ENCODE measurements at places on chromosomes 6 and 20. TPM values are rescaled to one million over a fixed set of nuclear protein-coding genes. Genes with fewer than 3 reads are reported as not detected.

- no peak for DNase-seq
These were observed 193.1 kb downstream of the ATXN1 start for GRCh38 chr6:16568128-16568527.

- DNase-seq: no peak
These were observed 13.1 kb upstream of the DSN1 start for GRCh38 chr20:36786663-36787062.

- DNase-seq: peak; percentile 50
These were observed 172.0 kb downstream of the MYLK4 start for GRCh38 chr6:2578767-2579166.

DNA sequence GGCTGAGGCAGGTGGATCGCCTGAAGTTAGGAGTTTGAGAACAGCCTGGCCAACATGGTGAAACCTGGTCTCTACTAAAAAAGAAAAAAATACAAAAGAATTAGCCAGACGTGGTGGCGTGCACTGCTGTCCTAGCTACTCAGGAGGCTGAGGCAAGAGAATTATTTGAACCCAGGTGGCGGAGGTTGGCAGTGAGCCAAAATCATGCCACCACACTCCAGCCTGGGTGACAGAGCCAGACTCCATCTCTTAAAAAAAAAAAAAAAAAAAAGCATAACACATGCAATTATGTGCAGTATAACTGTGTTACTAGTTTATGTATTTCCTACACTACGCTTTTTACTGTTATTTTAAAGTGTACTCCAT is 31.9 kb upstream of the FAM135A start:
- no peak for DNase-seq

DNA sequence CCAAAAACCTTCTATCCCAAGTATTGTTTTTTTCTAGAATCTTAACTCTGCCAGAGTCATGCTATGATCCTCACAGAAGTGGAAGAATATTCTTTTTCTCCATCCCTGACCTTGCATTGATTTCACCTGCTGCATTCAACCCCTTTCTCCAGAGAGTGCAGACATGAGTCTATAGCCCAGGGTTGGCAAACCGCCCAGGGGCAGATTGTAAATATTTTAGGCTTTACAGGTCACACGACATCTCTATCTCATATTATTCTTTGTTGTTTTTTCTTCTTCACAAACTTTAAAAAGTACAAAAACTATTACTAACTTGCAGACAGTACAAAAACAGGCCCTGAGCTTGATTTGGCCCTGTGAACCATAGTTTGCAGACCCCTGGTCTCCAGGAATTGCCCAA is 112.1 kb upstream of the ASF1A start:
- no peak for DNase-seq

DNA sequence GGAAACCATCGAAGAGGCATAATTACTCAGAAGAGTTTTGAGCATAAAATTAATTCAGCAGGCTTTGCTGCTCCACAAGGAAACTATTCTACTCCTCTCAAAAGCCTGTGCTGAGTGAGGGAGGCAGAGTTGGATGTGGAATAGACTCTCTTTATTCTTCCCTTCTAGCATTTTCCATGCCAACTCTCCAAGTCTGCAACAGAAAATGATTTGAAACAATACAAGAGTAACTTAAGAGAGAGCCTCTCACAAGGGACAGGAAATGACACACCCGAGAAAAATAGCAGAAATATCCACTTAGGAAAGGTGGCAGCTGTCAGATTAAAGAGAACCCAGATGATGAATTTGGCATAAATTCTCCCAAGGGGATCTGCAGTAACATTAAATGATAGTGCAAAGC is 26.3 kb upstream of the LAMP5 start:
- no peak for DNase-seq

GRCh38 chr6:157443066-157443800 is 62.2 kb downstream of the ZDHHC14 start:
- DNase-seq: no peak

DNA sequence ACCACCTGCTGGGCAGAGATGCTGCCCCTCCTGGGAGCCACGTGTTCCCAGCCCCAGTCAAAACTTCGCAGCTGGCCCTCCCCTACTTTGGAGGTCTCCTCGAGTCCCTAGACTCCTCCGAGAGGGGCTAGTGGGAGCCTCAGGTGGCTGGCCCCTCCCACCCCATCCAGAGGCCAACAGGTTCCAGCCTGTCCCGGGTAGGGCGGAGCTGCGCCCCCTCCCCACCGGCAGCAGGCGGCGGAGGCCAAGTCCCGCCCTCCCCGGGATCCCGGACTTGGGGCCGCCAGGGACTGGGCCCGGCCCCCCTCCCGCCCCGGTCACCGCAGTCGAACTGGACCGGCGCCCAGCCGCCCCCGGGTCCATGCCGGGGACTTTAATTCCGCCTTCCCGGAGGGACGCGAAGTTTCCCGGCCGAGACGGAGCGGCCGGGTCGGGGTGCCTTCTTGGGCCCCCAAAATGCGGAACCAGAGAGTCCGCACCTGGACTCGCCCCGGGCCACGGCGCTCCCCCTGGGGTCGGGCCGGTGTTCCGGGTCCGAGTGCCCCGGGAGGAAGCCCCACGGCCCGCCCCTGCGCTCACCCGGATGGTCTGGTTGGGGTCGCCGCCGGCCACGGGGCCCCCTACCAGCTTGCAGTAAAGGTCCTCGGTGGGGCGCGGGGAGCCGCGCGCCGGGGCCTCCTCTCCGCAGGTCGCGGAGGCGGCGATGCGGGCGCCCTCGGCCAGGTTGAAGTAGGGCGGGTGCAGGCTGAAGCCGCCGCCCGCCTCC is 559 bp downstream of the LAMA5 start:
- no peak for DNase-seq

DNA sequence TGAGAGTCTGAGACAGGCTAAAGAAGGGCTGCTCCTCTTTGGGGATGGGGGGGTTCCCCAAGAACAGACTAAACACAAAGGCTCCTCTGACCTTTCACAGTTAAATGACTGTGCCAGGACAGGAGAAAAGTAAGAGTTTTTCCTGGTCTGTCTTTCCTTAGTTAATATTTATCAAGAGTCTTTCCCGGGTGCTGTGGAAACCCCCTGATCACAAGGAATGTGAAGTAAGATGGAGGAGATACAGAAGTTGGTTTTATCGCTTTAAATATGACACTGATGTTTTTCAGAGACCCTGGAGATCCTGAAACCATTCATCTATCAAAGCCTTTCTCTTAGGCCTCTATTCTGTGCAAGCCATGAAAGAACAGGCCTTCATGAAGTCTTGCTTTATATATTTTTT is 105.8 kb downstream of the RNF144B start:
- DNase-seq: no peak

DNA sequence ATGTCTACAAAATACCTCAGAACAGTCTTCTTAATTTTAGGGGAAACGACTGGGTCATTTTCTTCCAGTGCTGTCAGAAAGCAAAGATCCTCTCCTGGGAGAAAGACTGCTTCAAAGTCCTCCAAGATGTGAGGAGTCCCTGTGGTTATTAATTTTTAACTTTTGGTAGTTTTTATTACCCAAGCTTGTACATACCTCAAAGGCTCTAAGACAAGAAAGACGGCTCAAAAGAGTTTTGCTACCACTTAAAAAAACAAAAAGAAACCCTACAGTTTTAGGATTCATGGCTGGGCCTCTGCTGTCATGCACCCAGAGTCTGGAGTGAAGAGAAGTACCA is 56.1 kb upstream of the APCDD1L start:
- DNase-seq: no peak

DNA sequence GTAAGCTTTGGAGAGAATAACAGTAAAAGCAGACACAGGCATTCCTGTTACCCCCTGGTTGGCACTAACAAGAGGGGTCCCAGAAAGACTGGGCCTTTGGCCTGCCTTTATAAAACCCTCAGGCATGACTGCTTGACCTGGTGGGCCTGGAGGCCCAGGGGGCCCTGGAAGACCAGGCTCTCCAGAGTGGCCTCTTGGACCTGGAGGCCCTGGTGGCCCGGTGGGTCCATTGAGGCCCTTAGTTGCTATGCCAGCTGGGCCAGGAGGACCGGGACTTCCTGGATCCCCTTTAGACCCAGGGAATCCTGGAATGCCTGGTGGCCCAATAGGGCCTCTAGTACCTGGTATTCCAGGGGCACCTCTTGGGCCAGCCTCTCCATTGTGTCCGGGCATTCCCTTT is 5.5 kb downstream of the COL10A1 start:
- no peak for DNase-seq

GRCh38 chr6:34053721-34054120 is 92.2 kb downstream of the GRM4 start:
- DNase-seq: no peak

DNA sequence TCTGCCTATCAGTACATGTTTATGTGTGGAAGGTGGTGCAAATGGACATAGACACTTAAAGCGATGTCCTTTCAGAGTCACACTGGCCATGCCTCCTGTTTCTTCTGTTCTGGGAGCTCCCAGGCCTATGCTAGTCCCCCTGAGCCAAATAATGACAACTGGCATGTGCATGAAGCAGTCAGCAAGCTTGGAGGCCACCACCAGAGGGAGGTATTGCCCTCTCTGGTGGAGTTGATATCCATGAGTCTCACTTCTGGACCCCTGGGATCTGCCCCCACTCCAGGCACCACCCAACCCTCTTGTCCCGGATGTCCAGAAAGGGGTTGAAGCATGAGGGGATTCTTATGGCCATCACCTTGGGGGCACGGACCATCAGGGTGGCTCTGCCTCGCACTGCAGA is 172.2 kb downstream of the AIG1 start:
- DNase-seq: no peak

DNA sequence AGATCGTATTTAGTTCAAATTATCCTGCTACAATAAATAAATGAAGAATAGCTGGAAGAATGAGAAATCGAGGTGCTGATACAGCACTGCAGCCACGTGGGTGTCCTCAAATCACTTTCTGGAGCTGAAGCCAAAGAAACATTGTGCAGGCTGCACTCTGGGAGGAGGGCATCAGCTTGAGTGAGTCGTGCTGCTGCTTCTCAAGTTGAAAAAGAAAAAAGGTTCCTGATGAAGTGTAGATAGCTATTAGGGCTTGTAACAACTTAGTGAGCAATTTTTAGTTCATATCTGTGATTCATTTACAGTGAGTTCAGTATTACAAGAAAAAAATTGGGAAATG is 40.5 kb downstream of the DSE start:
- DNase-seq: no peak

- no peak for DNase-seq
These were observed 45.2 kb downstream of the KCNQ2 start for GRCh38 chr20:63427206-63427605.

DNA sequence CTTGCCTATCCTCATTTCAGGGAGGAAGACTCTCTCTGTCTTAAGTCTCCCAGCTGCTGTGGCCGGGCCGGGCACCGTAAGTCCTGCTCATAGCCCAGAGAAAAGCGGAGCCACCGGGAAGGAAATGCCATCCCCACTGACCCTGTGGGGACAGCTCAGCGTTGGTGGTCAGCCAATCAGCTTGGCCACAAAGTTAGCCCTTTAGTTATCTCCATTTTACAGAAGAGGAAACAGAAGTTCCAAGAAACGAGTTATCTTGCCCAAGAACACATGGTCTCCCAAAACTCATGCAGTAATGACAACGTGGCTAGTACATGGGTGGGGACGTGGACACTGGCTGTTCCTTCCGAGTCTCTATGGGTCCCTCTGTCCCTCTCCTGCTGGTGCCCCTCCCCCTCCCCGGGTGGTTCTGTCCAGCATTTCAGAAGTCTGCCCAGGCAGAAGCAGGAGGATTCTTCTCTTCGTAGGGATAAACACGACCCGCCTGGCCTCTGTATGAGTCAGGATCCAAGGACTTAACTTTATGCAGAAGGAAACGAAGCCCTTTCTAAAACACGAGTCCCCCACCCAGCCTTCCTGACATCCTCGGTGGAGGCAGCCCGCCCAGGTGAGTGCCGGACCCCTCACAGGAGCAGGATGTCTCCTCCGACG is 273.8 kb downstream of the CDH4 start:
- DNase-seq: no peak

DNA sequence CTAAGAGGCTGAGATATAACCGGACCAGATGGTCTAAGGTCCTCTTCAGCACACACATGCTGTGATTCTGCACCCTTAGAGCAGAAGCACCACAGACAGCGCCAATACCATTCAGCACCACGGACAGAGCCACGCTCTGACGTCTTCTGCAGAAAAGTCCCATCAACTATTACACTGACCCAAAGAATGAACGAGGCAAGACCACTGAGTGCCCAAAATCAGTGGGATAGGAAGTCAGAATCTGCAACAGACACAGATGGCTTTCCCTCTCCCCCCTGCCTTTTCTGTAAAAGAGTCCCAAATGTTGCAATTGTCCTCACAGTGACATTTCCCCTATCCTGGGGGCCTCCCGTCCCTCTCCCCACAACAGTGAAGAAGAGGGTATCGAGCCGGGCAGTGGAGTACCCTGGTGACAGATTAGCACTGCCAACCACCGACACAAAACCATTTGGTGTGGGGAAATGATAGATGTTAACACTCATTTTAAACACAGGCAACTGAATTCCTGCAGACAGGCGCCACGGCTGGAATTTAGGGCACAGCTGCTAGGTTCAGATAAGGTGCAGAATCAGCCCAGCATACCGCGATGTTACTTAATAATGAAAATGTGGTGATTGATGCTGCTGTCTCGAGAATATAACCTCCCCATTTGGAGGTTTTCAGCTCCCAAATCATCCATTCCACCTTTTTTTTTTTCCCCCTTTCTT is 66.6 kb upstream of the CTNNBL1 start:
- DNase-seq: no peak

GRCh38 chr20:34175079-34175478 is 63.0 kb upstream of the EIF2S2 start:
- DNase-seq: no peak

GRCh38 chr6:157967486-157967885 is 14.2 kb upstream of the SYNJ2 start:
- DNase-seq: no peak

- DNase-seq: no peak
These were observed 16.8 kb downstream of the RPL7L1 start for GRCh38 chr6:42896178-42896719.

DNA sequence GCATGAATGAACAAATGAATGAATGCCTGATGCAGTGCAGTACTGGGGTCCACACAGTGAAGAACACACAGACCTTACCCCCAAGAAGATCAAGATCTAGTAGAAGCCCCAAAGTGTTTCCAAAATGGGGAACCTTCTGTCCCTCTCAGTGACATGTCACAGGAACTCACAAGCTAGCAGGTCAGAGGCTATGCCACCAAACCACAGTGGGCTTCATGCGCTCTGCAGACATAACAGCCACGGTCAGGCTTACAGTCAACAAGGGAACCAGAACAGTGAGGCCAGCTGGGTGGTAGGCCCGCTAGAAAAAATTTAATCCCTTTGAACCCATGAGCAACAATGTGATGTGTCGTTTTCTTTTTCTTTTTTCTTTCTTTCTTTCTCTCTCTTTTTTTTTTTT is 20.2 kb upstream of the ARFGEF2 start:
- no peak for DNase-seq

DNA sequence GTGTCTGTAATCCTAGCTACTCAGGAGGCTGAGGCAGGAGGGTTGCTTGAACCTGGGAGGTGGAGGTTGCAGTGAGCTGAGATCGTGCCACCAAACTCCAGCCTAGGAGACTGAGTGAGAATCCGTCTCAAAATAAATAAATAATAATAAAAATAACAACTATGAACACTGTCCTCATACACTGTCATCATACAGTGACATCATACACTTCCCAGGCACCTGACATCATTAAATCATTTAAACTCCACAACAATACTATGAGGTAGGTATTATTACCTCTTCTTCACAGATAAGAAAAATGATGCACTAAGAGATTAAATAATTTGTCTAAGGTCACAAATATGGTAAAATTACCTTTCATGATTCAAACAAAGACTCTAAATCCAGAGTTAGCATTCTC is 200.9 kb upstream of the RUNX2 start:
- DNase-seq: no peak

DEFB118 gene
- not detected for total RNA-seq

RSPO4 gene
- not detected for total RNA-seq

PTCHD4 gene
- 8.0 TPM for total RNA-seq

XKR7 gene
- total RNA-seq: not detected

TMC2 gene
- total RNA-seq: not detected

TNXB gene
- total RNA-seq: 1.7 TPM

EYA2 gene
- total RNA-seq: not detected

CTSZ gene
- total RNA-seq: 252 TPM

Data from glomerular endothelial cell (primary cell).